NCI-H1694 (cell line): ENCODE measurements at places on chromosomes 3 and 15.

- DNase-seq: no peak
These were observed 505.9 kb downstream of the ZIC1 start for GRCh38 chr3:147915057-147915456.

DNA sequence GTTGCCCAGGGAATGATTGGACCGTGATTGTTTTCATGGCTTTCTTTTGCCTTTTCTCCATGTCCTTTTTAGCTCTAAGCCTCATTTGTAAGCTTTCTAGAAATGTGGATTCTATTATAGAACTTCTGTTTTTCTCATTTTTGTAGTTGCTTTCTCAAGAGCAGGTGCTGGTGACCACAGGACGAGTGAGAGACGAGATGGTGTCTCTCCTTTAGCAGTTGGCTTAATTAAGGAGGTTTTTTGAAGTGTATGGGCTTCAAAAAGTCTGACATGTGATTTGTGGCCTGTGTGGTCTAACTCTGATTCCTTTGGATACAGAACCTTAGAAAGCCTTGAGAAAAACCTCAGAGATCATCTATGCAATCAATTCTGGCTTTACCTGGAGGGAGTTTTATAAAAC lies 292.8 kb downstream of the LPP start:
- no peak for DNase-seq

DNA sequence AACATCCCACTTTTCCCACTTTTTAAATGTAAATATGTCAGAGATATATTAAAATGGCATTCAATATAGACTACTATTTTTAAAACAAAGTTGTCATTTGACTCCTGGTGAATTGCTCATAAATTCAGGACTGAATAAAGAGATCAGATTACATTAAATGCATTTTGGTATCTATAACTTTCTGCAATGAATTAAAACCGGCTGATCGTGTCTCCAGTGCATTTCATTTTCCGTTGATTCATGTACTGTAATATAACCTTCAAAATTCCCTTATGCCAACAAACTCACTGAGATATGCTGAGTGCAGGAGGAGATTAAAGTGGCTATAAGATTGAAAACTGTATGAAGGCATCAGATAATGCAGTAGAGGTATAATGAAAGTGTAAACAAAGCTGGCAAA lies 361.1 kb upstream of the CDIN1 start:
- no peak for DNase-seq

- DNase-seq: no peak
These were observed 236.5 kb downstream of the LRTM1 start for GRCh38 chr3:54691289-54691771.

DNA sequence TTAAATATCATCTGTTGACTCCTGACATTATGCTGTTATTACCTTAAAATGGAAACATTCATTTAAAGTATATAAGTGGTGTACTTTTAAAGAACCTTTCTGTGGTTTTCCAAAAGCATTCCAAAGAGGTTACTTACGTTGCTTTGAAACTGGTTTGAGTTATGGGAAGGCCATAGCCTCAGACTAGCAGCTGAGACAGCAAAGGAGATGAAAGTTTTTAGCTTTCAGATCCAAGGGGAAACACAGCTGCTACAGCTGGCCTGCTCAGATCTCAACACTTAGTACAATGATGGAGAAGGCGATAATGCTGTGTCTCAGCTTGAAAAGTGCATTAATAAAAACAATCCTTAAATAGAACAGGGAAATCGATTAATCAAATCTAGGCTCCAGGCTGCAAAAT lies 921.1 kb downstream of the ROBO1 start:
- no peak for DNase-seq

- DNase-seq: no peak
These were observed 69.0 kb upstream of the FNDC3B start for GRCh38 chr3:171970301-171970788.

- no peak for DNase-seq
These were observed 720.9 kb downstream of the DIPK2A start for GRCh38 chr3:144692488-144692887.

GRCh38 chr3:160564949-160565441 lies 376 bp downstream of the KPNA4 start:
- no peak for DNase-seq

DNA sequence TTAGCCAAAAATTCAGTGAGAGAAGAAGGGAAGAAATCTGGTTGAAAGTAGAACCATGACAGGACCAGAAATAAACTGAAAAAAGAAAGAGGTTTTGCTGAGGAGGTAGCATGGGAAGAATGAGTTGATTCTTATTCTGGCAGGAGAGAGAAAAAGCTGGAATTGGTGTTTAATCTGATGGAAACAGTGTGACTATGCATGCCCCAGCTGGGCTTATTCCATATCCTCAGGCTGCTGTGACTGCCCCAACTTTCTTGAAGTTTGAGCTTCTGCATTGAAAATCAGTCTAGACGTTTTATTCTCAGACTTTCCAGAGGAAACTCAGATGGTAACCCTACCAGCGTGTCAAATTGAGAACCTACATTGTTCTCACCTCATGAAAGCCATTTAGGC lies 352.5 kb upstream of the DCBLD2 start:
- DNase-seq: no peak

- DNase-seq: no peak
These were observed 104.5 kb downstream of the RARB start for GRCh38 chr3:25532431-25533162.

DNA sequence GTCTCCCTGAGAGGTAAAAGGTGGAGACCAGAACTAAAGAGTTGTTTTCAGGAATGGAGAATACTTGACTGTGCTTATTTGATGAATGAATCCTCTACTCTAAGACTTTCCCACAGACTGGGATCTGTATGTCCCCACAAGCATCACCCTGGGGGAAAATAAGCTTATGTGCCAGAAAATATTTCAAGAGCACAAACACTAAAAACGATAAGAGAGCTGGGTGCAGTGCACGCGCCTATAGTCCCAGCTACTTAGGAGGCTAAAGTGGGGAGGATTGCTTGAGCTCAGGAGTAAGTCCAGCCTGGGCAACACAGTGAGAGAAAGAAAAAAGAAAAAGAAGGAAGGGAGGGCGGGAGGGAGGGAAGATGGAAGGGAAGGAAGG lies 150.7 kb downstream of the ADAM10 start:
- no peak for DNase-seq

DNA sequence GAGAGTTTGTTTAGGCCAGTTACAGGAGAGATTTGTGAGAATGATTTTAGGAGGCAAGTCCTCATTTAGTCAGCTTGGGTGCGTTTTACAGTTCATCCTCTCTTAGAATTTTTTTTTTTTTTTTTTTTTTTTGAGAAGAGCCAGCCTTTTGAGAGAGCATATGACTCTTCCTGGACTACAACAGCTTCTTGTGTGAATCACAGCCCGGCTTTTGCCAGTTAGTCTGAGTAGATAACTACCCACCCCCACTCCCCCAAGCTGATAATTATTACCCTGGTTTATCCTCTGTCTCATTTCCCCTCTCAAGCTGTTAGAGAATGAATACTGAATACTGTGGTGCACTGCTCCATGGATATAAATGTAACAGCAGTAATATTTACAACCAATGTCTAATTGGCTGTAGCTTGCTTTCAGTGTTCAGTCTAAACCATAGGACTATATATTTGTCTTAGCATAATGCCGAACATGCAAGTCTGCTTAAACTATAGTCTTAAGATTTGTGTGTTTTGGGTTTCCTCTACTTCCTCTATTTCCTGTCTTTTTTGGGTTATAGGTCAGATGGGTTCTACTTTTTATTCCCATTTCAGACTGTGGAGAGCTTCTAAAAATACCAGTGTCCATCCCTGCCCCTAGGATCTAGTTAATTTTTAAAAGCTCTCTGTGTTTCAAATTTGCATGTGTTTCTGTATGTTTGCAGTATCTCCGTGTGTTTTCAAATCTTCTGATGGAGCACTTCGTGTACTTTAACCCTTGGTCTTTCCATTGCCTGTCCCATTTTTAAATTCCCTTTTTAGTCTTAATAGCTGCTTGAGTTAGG lies 8.0 kb downstream of the CHD2 start:
- no peak for DNase-seq

- DNase-seq: peak; percentile 41
These were observed 11.9 kb downstream of the GRM2 start for GRCh38 chr3:51718547-51719409.

- peak; percentile 45 for DNase-seq
These were observed 3.8 kb upstream of the KIF23 start for GRCh38 chr15:69410248-69410874.

GRCh38 chr15:80157215-80157614 lies 4.4 kb downstream of the FAH start:
- DNase-seq: peak; percentile 17

DNA sequence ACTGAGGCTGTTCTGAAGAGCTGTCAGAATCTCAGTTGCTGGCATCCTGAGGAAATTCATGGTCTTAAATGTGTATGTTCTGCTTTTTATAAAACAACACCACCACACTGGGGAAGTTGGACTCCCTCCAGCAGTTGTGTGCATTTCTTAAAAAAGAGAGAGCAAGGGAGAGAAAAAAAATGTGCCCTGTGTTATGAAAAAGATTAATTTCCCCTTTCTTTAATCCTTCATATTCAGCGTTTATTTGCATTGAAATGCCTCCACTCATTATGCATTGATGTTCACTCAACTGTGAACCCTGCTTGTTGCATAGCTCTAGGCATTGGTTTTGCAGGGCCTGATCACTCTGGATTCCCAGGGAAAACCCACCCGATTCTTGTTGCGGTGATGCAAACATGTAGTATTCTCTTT lies 4.4 kb upstream of the ZNF609 start:
- no peak for DNase-seq

DNA sequence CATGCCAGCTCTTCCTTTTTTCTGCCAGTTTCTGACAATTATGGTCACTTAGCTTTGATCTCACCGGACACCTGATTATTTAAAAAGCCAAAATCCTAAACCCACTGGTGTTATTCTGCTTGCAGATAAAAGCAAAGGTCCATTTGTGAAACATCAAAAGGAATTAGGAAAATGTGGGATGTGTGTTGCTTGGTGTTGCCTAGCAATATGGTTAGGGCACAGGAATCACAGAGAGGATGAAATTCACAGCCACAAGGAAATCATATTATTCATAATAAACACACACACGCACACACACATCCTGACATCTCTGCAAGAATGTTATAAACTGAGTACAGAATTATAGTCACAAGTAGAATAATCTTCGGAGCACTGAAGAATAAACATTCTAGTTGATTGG lies 89.3 kb upstream of the BHLHE40 start:
- DNase-seq: no peak

DNA sequence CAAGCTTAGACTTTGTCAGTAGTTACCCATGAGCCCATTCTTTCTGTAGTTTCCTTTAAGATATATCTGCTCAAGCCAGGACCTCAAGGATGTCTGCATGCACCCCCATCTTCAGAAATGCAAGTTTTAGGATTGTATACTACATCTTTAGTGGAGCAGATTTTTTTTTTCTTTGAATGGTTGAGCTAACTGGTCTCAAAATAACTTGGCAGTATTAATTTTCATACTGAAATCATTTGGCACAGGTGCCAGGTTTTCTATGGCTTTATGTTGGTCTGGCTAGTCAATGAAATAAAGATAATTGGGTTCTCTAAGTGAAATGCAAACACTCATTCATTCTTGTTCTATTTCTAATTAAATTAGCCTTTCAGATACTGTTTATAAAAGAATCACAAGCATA lies 108.9 kb downstream of the ATG7 start:
- DNase-seq: no peak
